ENCODE measurements at places on chromosomes 4 and X.

- DNase-seq: no peak
Measured at GRCh38 chrX:49106930-49107329, 16.6 kb downstream of the GPKOW start.

- DNase-seq: no peak
Measured at GRCh38 chr4:20362148-20362547, 110.4 kb downstream of the SLIT2 start.

DNA sequence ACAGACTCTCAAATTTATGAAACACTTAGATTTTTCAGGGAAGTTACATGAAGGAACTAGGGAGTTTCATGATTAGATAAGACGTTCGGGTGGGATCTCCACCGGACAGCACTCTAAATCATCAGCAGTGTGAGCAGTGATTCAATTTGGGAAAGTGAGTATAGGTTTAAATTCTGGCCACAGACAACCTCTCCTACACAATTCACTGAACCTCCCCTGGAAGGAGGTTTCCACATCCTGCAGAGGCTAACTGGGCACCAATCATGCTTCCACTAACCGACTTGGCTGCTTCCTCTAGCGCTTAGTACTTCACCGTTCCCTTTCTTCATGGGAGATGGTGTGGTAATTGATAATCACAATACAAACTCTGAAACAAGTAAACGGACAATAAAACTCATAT is 5.6 kb downstream of the CXCL9 start:
- DNase-seq: no peak

GRCh38 chr4:147006229-147006628 is 60.6 kb upstream of the TTC29 start:
- DNase-seq: no peak

DNA sequence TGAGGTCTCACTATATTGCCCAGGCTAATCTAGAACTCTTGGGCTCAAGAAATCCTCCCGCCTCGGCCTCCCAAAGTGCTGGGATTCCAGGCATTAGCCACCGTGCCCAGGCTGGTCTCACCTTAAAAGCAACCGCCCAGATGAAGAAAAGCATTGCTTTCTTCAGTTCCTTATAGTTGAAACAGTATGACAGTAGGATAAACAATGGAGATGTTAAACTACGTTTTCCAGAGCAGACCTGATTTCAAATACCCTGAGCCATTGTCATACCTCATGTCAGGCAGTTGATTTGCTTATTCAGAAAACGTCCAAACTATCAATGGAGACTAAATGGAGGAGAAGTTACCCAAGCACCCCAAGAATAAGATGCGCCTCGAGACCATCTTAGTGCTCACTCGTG is 26.3 kb upstream of the TMEM131L start:
- DNase-seq: no peak

DNA sequence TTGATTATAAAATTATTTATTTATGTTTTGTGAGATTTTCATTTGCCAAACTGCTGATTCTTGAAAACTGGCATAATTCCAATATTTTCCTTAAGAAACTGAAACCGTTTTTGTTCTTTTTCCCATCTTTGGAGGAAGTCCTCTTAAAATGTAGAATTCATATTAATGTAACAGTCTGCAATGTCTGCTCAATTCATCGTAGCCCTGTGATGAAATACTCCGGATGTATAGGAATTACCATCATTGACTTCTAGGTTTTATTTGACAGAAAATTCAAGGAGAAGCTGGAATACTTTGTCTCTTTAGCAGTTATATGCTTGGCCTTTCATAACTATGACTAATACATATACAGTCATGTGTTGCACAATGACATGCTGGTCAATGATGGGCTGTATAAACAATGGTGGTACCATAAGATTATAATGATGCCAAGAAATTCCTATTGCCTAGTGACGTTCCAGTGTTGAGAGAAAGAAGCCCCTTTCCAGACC is 185.0 kb upstream of the GPRIN3 start:
- no peak for DNase-seq

GRCh38 chr4:94413085-94413840 is 38.5 kb upstream of the PDLIM5 start:
- DNase-seq: no peak

DNA sequence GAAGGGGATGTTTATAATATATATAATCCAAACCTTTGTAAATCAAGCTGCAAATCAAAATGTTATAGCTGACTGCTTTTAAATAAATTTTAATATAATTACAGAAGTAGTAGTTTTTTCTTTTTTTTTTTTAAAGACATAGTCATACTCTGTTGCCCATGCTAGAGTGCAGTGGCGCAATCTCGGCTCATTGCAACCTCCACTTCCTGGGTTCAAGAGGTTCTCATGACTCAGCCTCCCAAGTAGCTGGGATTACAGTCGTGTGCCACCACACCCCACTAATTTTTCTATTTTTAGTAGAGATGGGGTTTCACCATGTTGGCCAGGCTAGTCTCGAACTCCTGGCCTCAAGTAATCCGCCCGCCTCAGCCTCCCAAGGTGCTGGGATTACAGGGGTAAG is 178.7 kb downstream of the FBXW7 start:
- DNase-seq: no peak

DNA sequence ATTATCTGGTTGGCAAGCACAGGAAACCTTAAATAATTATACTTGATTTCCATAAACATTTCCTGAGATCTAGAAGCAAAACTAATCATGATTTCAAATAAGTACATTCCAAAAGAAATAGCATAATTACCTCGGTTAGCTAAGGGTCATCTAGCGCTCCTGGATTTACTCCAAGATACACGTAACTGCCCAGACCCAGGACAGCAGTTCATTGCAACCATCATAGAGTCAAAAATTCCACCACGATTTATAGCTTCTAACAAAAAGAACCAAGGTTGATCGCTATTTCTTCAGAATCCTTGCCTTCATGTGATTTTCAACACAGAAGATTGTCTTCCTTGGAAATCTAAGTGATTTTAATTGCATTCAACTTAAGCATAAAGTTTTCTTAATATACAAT is 1235.5 kb upstream of the TENM3 start:
- DNase-seq: no peak

DNA sequence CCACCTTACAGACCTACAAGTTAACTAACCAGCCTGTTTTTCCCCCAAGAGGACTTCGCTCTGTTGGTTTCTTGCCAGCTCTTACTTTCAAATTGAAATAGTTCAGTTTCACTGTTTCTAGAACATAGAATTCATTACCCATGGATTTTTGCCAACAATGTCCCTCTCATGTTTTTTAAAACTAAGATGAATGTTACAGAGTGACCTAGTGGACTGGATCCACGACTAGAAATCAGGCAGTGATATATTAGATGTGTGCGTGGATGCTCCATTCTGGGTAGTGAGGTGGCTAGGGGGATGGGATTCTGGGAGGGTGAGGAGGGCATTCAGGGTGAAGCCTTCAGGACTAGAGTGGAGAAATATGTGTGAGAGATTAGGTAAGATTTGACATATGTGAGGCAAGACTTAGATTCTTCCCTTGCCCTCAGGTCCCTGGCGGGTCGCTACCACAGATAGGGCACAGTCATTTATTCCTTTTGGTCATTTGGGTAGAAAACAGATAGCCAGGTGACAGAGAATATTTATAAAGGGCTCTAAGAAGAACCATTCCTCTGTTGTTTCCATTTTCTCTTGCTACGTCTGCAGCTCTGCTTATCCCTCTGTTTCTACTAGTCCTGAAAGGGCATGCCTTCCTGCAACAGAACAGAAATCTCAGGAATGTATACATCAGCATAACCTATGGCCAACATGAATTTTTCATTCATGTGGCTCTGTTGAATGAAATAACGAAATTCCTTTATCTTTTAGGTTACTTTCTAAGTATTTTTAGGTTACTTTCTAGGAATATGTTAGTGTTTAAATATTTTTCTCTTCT is 15.4 kb upstream of the JADE1 start:
- DNase-seq: no peak

GRCh38 chr4:169070071-169070894 is 60.2 kb upstream of the CBR4 start:
- no peak for DNase-seq

DNA sequence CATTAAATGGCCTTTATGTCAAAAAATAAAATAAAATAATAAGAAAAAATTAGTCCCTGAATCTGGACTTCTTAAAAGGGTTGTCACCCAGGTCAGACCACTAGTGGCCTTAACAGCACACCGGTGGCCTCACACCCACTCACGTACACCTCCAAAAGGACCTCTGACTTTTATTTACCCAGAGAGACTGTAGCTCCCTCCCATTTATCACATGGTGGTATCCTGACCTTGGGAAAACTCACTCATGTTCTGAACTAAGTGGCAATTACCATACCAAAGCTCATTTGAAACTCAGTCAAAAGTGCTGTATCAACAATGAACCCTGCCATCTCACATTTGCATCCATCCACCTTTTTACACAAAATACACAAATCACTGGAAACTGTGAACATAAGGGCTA is 53.1 kb upstream of the MAP3K15 start:
- no peak for DNase-seq

DNA sequence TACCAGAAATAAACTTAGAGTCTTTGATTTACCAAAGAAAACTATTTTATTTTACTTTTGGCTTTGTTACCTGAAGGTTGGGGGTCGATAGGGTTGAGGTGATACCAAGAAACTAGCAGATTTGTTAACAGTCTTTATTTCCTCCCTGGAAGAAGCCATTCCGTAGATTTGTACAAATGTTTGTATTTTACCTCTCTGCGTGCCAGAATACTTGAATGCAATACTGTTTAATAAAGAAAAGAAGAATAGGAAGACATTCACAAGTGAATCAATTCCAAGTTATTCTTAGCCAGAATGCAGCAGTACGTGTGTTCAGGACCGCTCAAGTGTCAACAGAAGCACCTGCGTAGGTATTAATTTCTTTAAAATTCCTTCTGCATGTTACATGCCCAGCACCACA is 260.3 kb upstream of the TENM3 start:
- DNase-seq: no peak

- DNase-seq: no peak
Measured at GRCh38 chr4:15906020-15906443, 32.5 kb downstream of the FGFBP1 start.

Data from stimulated activated CD8-positive, alpha-beta memory T cell treated with anti-CD3 and anti-CD28 coated beads, Interleukin-7, amount 100 ng/mL, for 48 hours (primary cell).